HL-60 (cell line): ENCODE measurements at places on chromosomes 4 and X.

- no peak for DNase-seq
These were observed 19.4 kb downstream of the MRFAP1 start for GRCh38 chr4:6659897-6660296.

DNA sequence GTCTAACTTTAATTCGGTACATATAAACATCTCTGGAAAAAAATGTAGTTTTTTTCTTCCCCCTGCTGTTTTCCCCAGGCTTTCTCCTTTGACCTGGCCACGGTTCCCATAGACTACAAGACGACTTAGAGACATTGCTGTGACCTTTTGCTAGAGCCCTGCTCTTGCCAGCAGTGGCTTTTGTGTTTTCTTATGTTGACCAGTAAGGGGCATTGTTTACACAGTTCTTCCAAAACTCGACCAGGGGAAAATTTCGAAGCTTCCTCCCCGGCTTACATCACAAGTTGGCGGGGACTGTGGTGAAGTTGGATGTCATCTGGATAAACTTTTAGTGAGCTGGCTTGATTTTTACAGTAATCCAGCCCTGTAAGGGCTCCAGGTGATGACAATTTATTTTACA lies 9.3 kb downstream of the CCDC160 start:
- DNase-seq = no peak

DNA sequence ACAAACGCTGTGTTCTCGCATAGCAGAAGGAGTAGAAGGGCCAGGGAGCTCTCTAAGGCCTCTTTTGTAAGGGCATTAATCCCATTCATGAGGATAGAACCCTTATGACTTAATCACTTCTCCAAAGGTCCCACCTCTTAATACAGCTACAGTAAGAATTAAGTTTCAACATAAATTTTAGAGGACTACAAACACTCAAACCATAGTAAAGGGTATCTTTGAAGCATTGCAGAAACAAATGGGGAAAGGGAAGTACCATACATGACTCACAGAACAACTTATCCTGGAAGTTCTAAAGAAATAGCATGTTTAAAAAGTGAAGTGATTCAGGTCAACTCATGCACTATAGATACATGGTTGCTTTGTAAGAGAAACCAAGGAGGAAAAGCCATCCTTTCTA lies 680.8 kb downstream of the RPA4 start:
- DNase-seq = no peak

- DNase-seq = no peak
These were observed 22.3 kb upstream of the DCUN1D4 start for GRCh38 chr4:51820443-51821234.

DNA sequence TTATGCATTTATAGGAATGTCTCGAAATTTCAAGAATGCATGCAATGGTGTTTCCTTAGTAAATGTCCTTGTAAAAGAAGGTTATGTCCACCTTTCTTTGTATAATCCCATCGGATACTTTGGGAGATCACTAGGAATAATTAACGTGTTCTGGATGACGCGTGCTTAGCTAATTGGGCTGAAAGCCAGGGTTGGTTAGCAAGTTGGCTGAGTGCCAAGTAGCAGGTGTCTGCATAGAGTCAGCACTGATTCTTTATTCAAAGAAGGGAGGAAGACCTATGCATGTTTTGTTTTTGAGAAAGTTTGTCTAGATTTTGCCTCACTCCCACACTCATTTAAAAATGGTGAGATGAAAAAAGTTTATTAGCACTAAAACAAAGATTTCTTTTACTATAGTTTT lies 144.6 kb downstream of the SOX3 start:
- DNase-seq = no peak

DNA sequence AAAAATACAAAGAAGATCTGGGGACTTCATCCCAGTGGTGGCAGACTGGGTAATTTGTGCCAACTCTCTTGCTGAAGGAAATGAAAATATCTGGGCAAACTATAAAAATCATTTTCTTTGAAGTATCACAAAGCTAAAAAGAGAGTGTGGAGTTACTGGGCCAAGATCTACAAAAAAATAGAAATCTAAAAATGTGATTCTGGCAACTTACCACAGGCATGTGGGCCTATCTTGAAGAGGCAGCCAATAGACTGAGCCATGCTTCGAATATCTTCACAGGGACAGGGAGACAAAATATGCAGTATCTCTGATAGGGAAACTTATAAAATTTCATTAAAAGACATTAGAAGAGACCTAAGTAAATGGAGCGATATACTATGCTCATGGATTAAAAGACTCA lies 168.8 kb downstream of the RCHY1 start:
- no peak for DNase-seq
